ENCODE measurements at places on chromosomes 6 and 20.

DNA sequence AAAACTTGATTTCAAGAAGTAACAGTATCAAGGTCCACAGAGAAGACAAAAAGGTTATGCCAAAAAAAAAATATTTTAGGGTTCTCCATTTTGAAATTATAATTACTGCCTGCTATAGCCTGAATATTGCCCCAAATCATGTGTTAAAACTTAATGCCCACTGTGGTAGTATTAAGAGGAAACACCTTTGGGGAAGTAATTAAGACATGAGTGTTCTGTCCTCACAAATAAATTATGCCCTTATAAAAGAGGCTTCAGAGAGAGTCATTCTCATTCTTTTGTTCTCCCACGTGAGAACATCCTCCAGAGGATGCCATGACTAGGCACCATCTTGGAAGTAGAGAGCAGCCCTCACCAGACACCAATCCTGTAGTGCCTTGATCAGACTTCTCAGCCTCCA is 66.2 kb downstream of the GMDS start:
- no peak for DNase-seq

- DNase-seq, result no peak
Measured at GRCh38 chr20:14711652-14712051, 374.2 kb upstream of the FLRT3 start.

DNA sequence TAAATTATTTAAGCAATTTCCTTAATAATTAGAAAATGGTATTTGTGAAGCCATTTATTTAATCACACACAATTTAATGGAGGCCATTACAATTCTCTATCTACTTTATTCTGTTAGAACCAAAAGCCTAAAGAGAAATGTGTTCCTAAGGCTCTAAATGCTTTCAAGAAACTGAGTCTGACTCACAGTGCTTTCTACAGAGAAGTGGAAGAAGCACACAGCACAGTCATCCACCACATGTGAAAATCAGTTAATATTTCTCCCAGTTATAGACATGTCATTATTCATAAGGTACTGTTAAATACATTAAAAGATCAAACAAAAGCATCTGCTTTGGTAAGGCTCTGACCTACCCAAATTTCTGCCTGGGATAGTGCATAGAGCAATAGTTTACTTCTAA is 214.4 kb downstream of the ALDH8A1 start:
- DNase-seq, result no peak

DNA sequence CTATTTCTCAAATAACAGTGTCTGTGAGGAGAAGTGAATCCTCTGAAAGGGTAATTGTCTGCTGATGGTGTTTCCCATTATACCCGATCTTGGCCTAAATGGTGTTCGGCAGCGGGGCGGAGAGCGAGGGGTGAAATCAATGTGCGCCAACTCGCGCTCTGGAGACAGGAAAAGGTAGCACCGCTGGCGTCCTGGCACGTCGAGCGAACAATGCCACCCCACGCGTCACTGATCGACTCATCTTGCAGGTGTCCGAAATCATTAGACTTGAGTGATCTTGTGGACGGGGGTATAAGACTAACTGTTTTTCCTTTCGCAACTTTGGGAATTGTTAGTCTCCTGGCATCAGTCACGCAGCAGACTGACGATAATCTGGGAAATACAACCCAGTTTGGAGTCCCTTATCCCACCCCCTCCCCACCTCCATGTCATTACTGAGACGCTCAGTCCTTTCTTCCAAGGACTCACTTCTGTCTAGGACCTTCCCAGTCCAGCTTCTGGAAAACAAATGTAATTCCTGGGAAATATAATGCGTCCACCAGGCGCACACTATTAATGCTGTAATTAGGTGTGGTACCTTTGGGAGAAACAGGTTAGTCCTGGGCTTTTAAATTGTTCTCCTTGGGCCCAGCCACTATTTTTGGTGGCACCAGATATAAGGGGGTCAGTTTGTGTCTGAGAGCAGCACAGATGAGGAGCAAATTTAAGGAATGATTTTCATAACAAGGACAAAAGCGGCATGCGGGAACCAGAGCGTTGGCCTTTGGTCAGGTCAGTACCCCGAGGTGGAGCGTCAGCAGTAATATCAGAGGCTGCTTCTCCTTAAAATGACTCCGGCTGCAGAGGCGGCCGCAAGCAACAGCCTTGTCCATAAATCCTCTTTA is 2.3 kb downstream of the LINC00237 start:
- peak; percentile 31 for DNase-seq

DNA sequence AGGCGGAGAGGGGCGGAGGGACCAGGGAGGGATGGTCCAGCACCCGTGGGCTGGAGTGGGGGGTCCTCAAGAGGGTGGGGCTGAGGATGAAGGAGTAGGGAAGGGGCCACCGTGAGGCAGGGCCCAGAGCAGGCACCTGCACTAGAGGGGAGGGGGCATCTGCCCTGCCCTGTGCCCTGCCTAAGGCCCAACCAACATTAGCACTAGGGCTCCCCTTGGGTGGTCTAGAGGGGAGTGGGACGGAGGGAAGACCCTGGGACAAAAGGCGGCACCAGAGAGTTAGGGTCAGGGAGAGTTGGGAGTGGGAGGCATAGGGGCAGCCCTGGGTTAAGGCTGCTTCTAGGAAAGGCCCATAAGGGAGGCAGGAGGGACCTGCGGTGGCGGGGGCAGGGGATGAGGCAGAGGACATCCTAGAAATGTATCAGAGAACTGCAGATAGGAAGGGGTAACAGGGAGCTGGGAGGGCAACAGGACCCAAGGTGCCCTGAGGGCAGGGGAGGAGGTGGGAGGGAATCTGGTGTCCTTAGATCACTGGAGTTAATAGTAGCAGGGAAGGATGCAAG is 24.5 kb downstream of the HLA-F start:
- DNase-seq, result peak; percentile 31

DNA sequence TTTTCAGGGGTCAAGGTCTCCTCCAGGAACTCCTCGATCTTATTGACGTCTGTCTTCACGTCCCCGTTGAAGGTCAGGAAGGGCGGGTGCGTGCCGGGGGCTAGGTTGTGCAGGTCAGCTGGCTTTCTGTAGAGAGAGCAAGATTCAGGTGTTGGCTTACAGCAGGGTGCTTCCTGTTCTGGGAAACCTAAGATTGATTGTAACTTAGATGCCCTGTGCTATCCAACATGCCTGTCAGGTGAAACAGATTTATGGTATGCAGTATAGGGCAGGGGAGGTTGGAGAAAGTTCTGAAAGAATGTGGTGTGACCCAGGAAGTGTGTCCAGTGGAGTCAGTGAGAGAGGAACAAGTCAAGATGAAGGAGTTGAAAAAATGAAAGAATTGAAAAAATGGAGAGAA is 66.4 kb downstream of the CLIC5 start:
- DNase-seq, result no peak

- no peak for DNase-seq
Measured at GRCh38 chr20:57410924-57411323, 19.7 kb downstream of the RBM38 start.

DNA sequence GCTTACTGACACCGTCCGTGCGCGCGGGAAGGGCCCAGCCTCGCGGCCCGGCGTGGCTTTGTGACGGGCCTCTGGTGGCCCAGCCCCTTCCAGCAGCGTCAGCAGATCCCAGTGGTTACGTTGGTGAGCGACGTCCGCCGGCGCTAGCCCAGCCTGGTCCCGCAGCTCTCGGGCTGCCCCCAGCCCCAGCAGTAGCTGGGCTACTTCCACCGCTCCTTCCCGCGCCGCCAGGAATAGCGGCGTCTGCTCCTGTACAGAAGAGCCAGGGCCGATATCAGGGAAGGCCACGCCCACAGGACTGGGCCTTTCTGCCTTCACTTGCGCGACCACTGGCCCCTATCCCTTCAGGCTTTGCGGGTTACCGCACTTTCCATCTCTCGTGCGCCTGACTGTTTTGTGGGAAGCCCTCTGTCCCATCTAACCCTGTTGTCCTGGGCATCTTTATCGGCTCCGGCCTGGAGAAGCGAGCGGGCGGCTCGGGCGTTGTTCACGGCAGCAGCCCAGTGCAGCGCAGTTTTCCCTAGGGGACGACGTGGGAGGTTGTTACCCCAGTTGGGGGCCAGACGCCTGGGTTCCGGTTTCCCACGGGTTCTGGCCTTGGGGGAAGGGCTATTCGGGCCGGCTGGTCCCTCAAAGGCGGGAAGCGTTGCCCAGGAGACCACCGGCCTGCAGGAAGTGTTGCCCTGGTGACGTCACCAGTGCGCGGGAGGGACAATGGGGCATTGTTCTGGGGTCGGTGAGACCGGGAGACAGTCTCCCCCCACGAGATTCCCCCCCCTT is 3.6 kb upstream of the GPSM3 start:
- peak; percentile 97 for DNase-seq

DNA sequence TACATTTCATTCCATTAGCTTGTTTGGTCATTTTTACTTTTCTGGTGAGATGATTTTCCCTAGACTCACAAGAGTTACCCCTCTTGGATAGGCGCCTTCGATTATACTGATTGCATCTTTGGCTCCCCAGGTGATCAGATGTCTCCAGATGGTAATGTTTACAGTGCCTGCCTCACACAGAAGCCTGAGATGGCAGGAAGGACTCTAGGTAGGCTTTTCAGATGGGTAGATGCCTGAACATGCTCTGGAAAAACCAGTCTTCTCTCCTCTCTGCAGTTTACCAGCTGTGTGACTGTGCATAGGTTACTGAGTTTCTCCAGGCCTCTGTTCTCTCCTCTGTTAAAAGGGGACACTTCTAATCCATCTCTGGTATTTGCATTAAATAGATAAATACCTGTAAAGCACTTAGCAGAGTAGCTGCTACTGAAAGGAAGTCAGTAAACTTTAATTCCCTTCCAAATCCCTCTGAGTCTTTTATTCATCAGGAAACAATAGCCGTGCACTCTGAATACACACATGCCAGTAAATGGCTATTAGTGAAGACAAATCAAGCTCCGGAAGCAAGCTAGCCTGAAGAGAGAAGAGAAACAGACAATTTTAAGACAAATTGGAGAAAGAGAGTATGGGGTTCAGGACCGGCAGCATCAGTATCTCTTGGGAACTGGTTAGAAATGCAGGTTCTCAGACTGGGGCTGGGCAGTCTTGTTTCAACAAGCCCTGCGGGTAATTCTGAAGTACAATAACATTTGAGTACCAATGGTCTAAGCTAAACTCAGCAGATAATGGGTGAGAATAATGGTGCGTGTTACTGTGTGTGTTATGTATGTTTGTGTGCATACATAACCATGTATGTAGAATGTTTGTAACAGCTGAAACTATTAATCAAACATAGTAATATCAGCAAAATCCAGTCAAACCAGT is 139.4 kb downstream of the UST start:
- DNase-seq, result no peak

GRCh38 chr20:44637522-44638372 is 13.8 kb downstream of the ADA start:
- DNase-seq, result no peak

DNA sequence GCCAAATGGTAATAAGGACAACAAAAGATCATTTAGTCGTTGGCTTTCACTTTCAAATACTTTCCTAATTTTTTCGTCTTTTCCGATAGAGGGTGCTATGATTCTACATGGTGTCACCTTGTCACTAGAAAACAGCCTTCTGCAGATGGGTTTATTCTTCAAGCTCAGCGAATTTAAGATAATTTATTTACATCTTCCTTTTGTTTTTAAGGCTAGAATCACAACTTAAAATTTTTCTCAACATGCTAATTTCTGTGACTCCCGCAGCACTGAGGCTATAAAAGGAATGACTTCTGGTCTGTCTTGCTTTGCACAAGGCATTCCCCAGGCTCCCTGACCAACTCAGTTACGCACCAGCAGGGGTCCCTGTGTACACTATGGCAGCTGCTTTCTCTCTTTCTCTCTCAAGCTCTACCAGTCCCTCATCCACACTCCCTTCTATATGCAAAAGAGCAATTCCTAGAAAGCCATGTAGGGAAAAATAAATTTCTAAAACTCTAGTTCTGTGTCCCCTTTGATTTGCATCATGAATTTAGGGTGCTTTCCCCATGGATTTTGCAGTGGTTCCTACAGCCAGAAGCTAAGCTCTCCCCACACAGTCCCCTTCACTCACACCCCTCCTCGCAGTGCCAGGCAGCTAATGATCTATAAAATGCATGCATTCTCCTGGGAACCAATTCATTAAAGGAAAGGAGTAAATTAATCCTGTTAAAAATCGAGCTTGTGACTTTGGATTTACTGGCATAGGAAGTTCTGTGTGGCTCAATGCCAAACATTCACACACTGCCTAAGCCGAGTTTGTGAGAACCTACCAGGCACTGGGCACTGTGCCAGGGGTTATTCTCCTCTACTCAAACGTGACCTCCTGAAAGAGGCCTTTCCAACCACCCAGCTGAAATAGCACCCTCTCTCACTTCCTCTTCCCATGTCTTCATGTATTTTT is 74.5 kb downstream of the DCDC2 start:
- peak; percentile 74 for DNase-seq

Measured in GM13977 (cell line).